ENCODE measurements at places on chromosomes 16 and 17.

GRCh38 chr16:56923481-56924091, 8.4 kb upstream of the HERPUD1 start:
- DNase-seq: no peak

DNA sequence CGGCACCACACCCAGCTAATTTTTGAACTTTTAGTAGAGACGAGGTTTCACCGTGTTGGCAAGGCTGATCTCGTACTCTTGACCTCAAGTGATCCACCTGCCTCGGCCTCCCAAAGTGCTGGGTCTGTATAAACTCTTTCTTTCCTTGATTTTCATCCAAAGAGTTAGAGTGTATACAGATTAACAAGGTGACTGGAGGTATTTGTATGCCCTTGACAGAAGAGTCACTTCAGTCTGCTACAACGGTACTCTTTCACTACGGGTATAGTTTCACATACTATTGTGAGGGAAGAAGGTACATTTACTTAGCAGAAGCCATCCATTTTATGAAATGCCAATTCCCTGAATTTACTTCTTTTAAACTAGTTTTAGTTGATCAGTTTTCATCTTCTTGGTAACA, 32.5 kb downstream of the PPM1E start:
- DNase-seq: no peak

DNA sequence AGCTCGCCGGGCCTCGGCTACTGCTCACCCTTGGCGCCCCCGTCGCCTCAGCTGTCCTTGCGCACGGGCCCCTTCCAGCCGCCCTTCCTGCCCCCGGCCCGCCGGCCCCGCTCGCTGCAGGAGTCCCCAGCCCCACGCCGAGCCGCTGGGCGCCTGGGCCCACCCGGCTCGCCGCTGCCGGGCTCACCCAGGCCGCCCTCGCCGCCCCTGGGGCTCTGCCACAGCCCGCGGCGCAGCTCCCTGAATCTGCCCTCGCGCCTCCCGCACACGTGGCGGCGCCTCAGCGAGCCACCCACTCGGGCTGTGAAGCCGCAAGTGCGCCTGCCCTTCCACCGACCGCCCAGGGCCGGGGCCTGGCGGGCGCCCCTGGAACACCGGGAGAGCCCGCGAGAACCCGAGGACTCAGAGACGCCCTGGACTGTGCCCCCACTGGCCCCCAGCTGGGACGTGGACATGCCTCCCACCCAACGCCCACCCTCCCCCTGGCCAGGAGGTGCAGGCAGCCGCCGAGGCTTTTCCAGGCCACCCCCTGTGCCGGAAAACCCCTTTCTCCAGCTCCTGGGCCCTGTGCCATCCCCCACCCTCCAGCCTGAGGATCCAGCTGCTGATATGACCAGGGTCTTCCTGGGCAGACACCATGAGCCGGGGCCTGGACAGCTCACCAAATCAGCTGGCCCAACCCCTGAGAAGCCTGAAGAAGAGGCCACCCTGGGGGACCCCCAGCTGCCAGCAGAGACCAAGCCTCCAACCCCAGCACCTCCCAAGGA, 12.8 kb downstream of the MYO15A start:
- DNase-seq: no peak

GRCh38 chr17:81710514-81711308, 1.4 kb upstream of the SLC25A10 start:
- DNase-seq: no peak

- DNase-seq: no peak
These were observed 59.2 kb downstream of the SRL start for GRCh38 chr16:4182581-4183236.

DNA sequence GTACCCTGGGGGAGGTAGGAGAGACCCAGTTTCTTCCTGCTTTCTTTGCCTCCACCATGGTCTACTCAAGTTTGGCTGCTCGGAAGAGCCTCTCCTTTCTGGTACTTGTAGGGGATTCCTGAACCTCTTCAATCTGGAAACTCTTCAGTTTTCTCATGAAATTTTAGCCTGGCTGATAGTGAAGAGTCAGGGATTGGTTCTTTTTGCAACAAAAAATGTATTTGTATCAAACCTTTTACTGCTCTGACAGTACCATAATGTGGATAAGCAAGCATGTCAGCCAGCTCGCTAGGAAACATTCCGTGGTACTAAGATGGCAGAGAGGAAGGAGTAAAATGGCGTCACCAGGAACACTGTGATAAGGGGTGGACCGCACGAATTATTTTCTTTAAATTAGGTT, 55.4 kb downstream of the NUP93 start:
- DNase-seq: no peak

- no peak for DNase-seq
These were observed 348.3 kb downstream of the C16orf95 start for GRCh38 chr16:86968866-86969265.
